Foreskin keratinocyte (primary cell): ENCODE measurements at places on chromosomes 1 and 21. TPM values are rescaled to one million over a fixed set of nuclear protein-coding genes. Genes with fewer than 3 reads are reported as not detected.
A peak's percentile ranks its signal among the peaks of the same experiment; 100 is the strongest.

SRGAP2B gene
- polyA plus RNA-seq = 3.2 and 4.6 TPM in 2 replicates

KCNJ15 gene
- polyA plus RNA-seq = 16.0 and 24.5 TPM in 2 replicates

MYOG gene
- not detected in 2 replicates for polyA plus RNA-seq

ELF3 gene
- 0.04 TPM in 1 of 2 replicates, not detected in the other for polyA plus RNA-seq

DPT gene
- polyA plus RNA-seq = not detected in 2 replicates

- peak; percentile 28 for DNase-seq
Measured at GRCh38 chr1:10339815-10340214, 59.0 kb upstream of the PGD start.

DNA sequence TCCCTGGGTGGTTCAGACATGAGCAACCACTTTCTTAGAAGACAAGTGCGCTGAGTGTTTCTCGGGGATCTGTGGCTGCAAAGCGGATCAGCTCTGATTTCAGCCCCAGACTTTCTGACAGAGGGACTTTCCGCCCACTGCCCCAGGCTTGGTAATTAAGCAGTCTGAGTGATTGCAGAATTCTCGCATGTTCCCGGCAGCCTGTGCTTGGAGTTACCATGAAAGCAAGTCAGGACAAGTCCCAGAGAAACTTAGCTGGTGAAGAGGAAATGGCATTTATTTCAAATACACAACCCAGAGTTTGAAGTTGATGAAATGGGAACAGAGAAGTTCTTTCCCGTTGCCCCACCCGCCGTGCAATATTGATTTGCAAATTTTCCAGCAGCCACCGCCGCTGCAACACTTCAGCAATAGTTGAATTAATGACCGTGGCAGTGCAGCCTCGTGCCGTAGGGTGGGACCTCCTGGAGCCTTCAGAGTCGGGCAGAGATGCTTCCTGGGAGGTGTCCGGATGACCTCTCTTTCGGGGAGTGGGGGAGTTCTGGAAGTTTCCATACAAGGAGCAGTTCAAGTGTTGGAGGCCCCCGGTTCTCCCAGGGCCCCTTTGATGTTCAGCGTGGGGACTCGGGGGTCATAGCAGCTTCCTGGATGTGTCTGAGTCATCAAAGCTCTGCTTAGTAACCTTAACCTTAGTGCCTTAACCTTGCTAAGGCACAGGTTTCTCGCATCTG, 134.7 kb downstream of the KAZN start:
- peak; percentile 89 for DNase-seq

DNA sequence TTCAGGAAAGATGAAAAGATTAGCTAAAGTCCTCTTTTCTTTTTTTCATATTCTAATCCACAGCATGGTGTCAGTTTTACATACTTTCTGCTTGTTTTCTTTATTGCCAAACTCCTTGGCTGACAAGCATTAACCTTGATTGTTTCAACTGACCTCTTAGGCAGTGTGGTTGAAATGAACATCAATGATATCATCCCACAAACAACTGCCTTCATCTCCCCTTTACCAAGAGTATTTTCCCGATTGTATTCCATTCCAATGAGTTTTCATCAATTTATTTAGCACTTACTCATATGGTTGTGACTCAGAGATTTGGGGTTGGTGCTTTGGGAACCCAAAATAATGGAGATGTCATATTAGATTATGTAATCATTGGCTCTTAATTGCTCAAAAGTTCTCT, 71.8 kb downstream of the SPAG17 start:
- DNase-seq = peak; percentile 73

DNA sequence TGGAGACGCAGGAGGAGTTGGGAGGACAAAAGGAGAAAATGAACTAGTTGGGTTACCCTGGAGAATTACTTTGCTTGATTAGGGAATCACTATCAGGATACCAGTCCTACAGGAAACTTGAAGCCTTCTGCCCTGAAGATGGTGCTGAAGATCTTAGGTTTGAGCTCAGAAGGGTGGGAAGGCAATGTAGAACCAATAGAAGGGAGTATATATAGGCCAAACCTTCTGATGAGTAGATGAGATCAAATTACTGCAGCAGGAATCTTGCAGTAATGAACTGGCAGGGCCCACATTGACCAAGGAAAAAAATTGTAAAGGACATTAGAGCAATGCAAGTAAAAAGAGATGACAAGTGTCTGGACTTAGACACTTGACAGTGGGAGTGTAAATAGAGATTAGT, 116.3 kb upstream of the CACYBP start:
- DNase-seq = peak; percentile 29

DNA sequence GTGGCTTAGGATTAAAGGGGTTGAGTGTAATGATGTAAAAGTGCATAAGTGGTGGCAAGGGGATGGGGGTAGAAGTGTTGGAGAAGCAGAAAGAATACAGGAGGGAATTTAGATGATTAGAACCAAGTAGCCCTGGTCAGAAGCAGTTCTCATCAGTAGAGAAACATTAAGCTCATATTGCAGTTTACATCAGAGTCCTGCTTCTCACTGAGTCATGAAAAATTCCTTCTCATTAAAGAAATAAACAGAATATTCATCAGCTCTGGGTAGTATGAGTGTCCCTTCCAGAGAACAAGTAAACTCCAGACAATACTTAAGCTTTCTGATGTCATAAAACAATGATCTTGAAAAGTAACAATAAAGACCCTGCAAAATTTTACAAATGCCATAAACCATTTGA, 36.5 kb downstream of the LRRIQ3 start:
- DNase-seq = peak; percentile 23

GRCh38 chr1:243725846-243726245, 124.2 kb downstream of the AKT3 start:
- no peak for DNase-seq

- peak; percentile 73 for DNase-seq
Measured at GRCh38 chr1:81999364-81999763, 198.6 kb downstream of the ADGRL2 start.

- no peak for DNase-seq
Measured at GRCh38 chr1:14666962-14667650, 68.6 kb downstream of the KAZN start.

DNA sequence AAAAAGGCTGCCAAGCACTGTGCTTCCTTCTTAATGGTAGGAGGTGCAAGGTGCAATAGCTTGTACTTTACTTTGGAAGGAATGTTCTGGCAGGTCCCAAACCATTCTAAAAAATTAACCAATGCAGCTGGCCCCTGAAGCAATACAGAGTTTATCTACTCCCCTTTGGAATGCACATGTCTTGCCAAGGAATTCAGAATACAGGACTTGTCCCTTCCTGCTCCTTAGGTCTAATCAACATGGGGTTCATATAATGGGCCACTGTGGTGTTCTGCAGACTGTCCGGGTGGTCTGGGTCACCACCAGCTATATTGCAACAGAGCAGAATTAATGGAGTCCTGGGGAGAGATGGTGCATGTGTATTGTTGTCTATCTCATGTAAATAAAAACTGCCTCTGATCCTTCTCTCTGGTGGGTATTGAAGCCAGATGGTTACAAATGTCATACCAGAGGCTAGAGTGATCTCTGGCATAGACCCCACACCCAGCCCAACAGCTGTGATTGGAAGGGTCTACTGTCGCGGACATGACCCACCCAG, 112.8 kb downstream of the RIPK4 start:
- peak; percentile 76 for DNase-seq

DNA sequence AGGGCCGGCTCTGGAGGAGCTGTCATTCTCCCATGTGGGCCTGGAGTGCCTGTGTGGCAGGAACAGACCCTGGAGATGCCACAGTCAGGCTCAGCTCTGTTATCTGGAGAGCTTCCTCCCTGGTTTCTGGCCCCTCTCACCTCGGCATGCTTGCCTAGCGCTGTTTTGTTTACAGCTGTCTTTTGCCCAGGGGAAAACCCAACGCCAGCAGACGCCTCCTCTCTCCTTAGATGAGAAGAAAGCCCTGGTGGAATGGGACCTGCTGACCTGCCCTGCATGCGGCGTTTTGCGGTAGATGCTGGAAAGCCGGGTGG, 104.9 kb downstream of the CRYAA start:
- DNase-seq = no peak

- DNase-seq = no peak
Measured at GRCh38 chr1:47766832-47767740, 230.1 kb downstream of the TRABD2B start.
